NCI-H2029 treated with DMSO at 0.1 percent for 48 hours (cell line): ENCODE measurements at places on chromosomes 11 and 22.
A peak's percentile ranks its signal among the peaks of the same experiment; 100 is the strongest.

DNA sequence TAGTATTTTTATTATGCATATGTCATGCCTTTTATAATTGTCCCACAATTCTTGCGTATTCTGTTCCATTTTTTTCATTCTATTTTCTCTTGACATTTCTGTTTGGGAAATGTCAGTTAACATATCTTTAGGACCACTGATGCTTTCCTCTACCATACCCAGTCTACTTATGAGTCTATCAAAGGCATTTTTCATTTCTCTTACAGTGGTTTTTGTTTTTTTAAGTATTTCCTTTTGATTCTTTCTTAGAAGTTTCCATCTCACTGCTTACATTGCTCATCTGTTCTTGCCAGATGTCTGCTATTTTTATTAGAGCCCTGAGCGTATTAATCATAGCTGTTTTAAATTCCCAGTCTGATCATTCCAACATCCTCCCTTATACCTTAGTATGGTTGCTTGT is 29.3 kb upstream of the OR8B8 start:
- DNase-seq, result no peak

GRCh38 chr11:79742176-79742575 is 301.3 kb upstream of the TENM4 start:
- no peak for DNase-seq

- DNase-seq, result no peak
These were observed 4.5 kb downstream of the OR56A4 start for GRCh38 chr11:6002202-6002699.

DNA sequence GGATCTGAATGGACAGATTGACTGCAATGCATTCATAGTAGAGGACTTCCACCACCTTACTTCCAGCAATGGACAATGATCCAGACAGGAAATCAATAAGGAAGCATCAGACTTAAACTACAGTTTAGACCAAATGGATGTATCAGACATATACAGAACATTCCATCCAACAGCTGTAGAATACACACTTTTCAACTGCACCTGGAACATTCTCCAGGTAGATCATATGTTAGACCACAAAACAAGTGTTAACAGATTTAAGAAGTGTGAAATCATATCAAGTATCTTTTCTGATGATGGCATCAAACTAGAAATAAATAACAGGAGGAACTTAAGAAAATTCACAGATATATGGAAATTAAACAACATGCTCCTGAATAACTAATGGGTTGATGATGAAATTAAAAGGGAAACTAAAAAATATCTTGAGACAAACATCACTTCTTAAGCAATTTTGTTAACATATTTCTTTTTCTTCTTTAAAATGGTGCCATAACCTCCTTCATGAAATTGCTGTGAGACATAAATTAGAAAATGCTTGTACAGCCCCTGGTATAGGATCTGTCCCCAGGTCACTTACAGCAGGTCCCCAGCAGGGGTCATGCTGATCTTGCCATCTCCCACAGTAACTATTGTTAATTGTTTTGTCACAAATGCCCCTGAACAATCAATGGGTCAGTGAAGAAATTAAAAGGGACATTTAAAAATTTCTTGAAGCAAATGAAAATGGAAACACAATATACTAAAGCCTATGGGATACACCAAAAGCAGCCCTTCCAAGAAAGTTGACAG is 100.0 kb upstream of the OR4B1 start:
- DNase-seq, result no peak

DNA sequence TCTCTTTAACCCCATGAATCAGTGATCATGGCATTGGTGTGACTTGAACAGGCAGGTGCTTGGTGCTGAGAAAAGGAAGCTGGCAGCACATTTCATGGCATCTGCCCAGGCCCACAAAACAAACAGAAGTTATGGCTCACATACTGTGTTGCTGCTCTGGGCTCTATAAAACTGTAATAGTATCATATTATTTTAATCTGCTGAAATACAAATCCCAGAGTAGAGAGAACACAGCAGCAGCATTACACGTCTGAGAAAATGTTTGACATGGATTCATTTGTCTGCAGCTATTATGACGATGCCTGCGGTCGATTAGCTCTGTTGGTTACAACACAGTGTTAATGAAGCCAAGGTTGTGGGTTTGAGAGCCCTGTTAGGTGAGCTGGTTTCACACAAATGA is 80.8 kb downstream of the ALX4 start:
- peak; percentile 49 for DNase-seq
